ENCODE measurements at places on chromosomes 4 and X.

DNA sequence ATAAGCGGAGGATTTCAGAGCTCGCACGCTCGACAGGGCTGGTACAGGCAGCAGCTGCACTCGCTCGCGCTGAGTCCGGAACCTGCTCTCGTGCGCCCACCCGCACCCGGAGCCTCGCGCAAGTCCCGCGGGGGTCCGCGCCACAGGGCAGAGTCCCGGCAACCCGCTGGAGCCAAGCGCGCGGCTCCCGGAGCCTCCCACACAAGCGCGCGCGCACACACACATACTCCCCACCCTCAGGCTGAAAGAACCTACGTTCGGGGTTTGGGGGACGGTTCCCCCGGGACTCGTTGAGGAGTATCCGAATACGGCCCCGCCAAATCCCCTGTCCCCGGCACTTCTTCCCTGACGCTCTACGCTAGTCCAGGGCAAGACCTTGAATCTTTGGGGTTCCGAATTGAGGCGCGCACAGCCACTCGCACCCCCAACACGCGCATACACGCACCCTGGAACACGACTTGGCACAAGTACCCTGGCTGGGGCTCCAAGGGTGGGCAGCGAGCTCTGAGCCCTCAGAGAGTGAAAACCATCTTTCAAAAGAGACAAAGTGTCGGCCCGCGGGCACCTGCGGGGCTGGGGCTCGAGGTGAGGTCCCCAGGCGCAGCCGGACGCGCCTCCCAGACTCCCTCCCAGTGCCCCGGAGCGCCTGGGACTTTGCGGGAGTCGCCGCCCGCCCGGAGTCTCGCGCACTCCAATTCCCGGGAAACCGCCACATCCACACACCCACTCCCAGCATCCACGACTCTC lies 952 bp downstream of the ANOS1 start:
- DNase-seq, result no peak

GRCh38 chr4:86759298-86759697 lies 89.9 kb downstream of the SLC10A6 start:
- DNase-seq, result no peak

DNA sequence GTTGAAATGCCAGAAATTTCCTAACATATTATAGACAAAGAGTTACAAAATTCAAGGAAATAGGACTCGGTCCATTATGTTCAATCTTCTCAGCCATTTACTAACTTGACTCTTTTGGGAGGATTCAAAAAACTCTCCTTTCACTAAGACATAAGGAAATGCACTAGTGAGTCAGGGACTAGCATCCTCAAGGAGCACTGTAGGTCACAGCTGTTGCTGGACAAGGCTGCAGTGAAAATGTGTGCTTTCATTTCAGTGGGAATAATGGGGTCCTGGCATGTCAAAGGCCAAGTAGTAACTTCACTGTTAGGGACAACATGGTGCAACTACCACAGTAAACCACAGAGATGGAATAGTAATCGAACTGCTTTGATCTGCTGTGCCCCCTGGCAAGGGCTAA lies 56.9 kb upstream of the ABCG2 start:
- no peak for DNase-seq

DNA sequence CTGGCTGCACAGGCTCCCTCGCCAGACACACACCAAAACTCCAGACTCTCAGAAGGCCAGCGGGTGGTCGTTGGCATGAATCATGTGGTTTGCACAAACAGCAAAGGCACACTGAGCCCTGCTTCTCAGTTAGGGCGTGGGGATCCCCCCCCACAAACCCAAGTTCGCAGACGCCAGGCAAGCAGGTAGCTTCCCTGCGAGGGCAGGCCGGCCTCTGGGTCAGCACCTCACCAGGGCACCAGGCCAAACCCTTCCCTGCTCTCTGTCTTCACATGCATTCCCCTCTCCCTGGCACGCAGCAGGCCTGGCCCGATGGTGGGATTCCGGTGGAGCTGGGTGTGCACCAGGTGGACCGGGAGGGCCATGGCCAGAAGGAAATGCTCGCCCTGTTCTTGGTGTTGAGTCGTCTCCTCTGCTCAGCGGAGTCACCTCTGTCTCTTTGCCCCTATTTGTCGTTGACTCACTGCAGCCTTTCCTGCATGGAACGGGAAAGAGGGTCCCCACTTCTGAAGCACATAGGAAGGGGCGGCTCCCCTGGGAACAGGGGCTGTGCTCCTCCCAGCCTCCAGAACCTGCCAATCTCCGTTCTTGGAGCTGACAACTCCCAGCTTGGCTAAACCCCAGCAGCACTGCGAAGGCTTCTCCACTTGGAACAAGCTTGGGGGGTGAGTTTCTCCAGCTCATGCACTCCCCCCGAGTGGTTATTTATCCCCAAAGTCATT lies 51.4 kb downstream of the SORCS2 start:
- no peak for DNase-seq

GRCh38 chrX:17602245-17602644 lies 135.0 kb upstream of the SCML1 start:
- no peak for DNase-seq

GRCh38 chr4:79757600-79757999 lies 315.4 kb downstream of the ANTXR2 start:
- no peak for DNase-seq

DNA sequence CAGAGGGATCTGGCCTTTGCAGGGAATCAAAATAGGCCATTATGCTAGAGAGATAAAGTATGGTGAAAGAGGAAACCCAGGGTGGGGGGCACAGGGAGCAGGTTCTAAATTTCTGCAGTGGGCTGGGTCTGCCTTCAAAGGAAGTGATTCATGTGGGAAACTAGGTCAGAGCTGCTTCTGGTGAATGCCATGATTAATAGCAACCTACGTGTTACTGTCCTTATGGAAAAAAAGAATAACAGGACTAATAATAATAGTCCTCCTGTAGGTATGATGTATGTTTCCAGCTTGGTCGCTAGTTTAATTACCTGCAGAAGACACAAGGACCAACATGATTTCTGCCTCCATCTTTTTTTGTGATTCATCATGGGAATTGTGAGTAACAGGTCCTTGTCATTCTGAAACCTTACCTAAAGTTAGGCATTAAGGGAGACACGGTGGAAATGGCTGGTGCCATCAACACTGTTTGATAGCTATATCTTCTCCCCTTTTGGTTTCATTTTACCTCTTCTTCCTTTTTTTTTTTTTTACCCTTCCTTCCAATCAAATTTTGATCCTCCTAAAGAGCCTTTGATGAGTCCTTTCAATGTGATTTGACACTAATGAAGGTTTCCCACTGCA lies 180.4 kb downstream of the CPEB2 start:
- no peak for DNase-seq

DNA sequence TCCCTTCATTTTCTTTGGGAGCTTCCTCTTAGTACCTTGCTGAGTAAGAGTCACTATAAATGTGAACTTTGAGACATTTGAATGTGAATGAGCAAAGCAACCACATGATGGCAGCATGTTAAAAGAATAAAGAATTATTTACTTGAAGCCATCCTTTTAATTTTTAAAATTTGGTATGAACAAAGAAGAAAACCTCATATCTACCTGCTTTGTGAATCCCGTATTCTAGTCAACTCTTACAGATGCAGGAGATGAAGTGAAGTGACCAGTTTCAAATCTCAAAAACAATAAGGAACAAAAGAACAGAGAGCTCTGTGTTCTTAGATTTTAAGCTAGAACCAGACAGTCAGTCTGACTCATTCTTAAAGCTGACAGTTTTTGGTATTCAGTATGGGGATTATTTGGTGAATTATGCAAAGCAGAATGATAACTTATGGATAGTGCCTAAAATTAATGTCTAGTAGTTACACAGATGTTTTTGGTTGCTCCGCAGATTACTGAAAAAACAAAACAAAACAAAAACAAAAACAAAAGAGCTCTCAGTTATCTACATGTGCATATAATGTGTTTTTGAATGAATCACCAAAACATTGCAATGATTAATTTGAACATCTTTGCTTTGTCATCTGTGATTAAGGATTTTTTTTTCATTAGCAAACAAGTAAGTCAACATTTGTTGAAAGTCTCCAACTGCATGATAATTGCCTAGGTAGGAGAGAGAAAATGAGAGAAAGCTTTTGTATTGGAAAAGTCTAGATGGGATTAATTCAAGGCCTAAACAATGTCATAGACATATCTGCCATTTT lies 48.2 kb upstream of the H2AZ1 start:
- DNase-seq, result no peak
